Endodermal cell (in vitro differentiated cells): ENCODE measurements at places on chromosomes 4 and X. TPM values are rescaled to one million over a fixed set of nuclear protein-coding genes. Genes with fewer than 3 reads are reported as not detected.

The DCAF4L1 gene
- total RNA-seq: 0.18 and 0.20 TPM in 2 replicates

- peak; percentile 59 for DNase-seq
These were observed 55.9 kb upstream of the LEF1 start for GRCh38 chr4:108224611-108225053.

GRCh38 chr4:169791527-169792156 lies 33.9 kb upstream of the HPF1 start:
- peak; percentile 84 for DNase-seq

The DCAF12L1 gene
- 1.9 and 2.0 TPM in 2 replicates for total RNA-seq

GRCh38 chrX:127572471-127572870 lies 479.7 kb downstream of the ACTRT1 start:
- no peak for DNase-seq

The ITGB1BP2 gene
- total RNA-seq: 3.9 and 6.1 TPM in 2 replicates

- DNase-seq: peak; percentile 38
These were observed 2.7 kb upstream of the SPON2 start for GRCh38 chr4:1174941-1175634.

GRCh38 chr4:155999725-156000124 lies 46.1 kb upstream of the CTSO start:
- peak; percentile 91 for DNase-seq

- no peak for DNase-seq
These were observed 66.5 kb downstream of the HTR2C start for GRCh38 chrX:114650351-114650750.

GRCh38 chr4:76747563-76747962 lies 150.4 kb downstream of the SOWAHB start:
- DNase-seq: no peak

The ALB gene
- total RNA-seq: 1.4 and 2.2 TPM in 2 replicates

- no peak for DNase-seq
These were observed 128.5 kb upstream of the CYSLTR1 start for GRCh38 chrX:78455901-78456300.

The XK gene
- 0.13 and 0.27 TPM in 2 replicates for total RNA-seq

DNA sequence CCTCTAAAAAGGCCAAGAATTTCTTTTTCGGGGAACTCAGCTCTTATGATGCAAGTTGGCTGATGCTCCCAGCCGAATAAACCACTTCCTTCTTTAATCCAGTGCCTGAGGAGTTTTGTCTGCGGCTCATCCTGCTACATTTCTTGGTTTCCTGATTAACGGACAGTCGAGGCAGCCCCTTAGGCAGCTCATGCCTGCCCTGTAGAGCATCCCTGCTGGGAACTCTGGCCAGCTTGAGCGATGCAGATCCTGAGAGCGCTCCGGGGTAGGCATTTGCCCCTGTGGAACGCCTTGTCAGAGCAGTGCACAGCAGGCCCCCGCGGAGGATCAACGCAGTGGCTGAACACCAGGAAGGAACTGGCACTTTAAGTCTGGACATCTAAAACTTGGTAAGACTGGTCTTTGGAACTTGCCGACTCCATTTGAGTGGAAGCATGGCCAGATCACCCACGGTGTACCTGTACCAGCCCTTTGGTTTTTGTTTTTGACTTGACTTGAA lies 3.1 kb downstream of the CT45A10 start:
- no peak for DNase-seq

DNA sequence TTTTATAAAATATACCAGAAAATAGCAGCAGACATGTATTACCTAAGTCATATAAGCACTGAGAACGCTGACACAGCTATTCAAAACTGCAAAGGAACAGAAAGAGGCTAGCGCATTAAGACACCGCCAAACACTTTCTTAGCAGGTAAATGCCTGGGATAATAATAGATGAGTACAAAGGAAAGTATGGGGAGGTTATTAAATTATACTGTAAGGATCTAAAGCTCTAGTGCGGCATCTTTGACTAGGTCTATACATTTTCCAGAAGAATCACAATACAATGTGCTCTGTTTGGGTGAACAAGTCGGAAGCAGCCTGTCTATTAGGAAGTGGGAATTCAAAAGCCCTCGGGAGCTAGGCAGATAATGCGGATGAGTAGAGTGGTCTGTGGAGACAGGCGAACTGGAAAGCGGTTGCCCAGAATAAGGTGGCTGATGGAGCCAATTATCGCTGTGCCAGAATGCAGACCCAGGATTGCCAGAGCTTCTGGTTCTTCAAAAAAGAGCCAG lies 443.6 kb upstream of the TENM3 start:
- DNase-seq: no peak

GRCh38 chr4:121822796-121823504 lies 733 bp downstream of the CCNA2 start:
- DNase-seq: peak; percentile 74

DNA sequence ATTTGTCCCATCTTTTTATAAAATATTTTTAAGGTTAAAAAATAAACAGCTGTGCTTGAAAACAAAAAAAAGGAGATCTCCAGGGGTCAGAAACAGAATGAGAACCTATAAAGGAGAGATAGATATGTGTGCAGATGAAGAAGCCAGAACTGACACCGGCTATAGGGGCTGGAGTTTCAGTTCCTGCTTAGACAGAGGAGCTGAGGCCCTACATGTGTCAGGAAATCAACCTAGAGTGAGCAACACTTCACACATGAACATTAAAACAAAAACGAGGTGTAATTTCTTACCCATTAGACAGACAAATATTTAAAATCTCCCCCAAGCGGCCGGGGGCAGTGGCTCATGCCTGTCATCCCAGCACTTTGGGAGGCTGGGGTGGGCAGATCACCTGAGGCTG lies 17.8 kb upstream of the HUWE1 start:
- no peak for DNase-seq

- no peak for DNase-seq
These were observed 8.3 kb downstream of the GPRIN3 start for GRCh38 chr4:89299153-89299791.

GRCh38 chr4:22721204-22721603 lies 28.5 kb downstream of the GBA3 start:
- DNase-seq: no peak

The NUDT10 gene
- total RNA-seq: 10.1 to 23.4 TPM (median 10.1 TPM) in 3 replicates

DNA sequence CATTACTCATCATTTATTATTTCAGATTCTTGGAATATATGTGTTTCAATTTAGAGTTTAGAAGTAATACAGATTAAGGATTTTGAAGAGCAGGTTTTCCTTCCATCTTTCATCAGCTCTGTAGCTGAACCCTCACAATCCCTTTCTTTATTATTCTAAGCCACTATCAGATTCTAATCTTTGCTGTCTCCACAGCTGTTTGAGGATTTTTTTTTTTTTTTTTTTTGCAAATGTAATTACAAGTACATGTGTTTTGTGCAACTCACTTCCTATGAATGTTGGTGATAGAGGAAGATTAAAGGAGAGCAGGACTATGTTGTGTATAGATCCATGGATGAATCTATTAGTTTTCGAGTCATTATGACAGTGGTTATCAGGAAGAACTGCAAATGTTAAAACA lies 87.4 kb upstream of the TENM3 start:
- DNase-seq: no peak

The DCTD gene
- total RNA-seq: 103 and 111 TPM in 2 replicates

GRCh38 chr4:172985552-172985951 lies 183.1 kb upstream of the GALNT7 start:
- DNase-seq: no peak
